Midbrain (tissue), 1 donor: ENCODE measurements at places on chromosomes 5 and 9.
A peak's percentile ranks its signal among the peaks of the same experiment; 100 is the strongest.

- no peak for DNase-seq
Observed at GRCh38 chr5:147381555-147381954, 128.3 kb downstream of the DPYSL3 start.

GRCh38 chr9:4762886-4763541 is 22.0 kb upstream of the AK3 start:
- no peak for DNase-seq

GRCh38 chr9:124015661-124016131 is 4.1 kb downstream of the LHX2 start:
- no peak for DNase-seq

DNA sequence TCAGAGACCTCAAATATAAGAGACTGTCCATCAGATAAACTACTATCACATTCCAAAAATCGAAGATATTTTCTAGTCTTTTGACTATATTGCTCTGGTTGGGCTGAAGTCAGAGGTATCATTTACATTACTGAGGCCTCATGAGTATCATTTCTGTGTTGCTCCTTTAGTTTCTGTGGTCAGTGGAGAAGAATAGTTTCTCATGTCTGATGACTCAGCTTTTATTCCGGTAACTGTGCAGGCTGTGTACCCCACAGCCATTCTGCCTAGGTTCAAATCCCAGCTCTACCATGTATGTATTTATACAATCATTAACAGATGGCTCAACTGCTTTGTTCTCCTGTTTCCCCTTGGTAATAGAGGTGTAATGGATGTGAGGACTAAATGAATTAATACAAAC is 179.3 kb downstream of the ALDH1A1 start:
- DNase-seq = no peak

- no peak for DNase-seq
Observed at GRCh38 chr5:57199866-57200265, 26.0 kb downstream of the GPBP1 start.

DNA sequence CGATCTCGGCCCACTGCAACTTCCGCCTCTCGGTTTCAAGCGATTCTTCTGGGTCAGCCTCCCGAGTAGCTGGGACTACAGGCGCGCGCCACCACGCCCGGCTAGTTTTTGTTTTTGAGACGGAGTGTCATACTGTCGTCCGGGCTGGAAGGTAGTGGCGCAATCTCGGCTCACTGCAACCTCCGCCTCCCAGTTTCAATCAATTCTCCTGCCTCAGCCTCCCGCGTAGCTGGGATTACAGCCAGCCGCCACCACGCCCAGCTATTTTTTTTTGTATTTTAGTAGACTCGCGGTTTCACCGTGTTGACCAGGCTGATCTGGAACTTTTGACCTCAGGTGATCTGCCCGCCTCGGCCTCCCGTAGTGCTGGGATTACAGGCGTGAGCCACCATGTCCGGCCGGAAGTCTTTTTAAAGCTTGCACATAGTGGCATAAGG is 1.2 kb downstream of the SMC5 start:
- no peak for DNase-seq

- DNase-seq = no peak
Observed at GRCh38 chr5:75363111-75363510, 26.1 kb downstream of the HMGCR start.

GRCh38 chr5:68730220-68730978 is 363.4 kb upstream of the SLC30A5 start:
- peak; percentile 85 for DNase-seq

DNA sequence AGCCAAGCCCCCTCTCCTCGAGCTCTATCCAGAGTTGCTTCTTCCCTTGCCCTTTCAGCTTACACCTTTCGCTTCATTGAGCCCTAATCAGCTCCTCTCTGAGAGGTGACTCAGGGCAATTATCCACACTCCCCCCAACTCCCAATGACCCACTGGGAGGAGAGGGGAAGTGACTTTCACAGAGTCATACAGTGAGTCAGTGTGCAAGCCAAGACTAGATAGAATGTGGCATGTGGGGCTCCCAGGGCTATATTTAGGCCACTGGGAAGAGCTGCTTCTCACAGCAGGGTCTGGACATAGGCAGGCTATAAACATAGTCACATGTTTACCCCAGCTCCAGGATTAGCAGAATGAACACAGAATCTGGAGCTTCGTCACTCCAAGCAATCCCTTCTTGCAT is 57.4 kb downstream of the NRG2 start:
- no peak for DNase-seq

GRCh38 chr9:93087971-93088655 is 7.9 kb upstream of the CARD19 start:
- no peak for DNase-seq

DNA sequence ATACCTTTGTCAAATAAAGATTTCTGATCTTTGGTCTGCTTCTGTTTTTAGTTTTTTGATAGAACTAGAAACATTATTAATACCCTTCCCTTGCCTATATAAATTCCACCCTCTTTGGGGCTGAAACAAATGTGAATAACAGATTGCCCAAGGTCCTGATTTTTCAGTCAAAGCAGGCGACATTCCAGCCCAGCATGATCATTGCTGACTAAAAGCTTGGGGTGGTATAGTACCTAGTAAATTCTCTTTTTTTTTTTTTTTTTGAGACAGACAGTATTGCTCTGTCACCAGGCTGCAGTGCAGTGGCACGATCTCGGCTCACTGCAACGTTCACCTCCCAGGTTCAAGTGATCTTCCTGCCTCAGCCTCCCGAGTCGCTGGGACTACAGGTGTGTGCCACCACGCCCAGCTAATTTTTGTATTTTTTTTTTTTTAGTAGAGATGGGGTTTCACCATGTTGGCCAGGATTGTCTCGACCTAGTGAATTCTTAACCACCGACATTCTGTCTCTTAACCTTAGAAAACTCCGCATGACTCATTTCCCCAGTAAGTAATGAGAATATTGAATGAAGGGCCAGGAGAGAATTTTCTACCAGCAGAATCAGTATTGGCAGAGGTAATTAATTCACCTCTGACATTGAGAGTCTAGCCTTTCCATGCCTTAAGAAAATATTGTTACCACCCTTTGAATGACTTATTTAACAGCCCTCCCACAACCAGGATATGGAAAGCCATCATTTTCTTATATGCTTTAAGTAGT is 226.4 kb downstream of the GNA14 start:
- DNase-seq = no peak

DNA sequence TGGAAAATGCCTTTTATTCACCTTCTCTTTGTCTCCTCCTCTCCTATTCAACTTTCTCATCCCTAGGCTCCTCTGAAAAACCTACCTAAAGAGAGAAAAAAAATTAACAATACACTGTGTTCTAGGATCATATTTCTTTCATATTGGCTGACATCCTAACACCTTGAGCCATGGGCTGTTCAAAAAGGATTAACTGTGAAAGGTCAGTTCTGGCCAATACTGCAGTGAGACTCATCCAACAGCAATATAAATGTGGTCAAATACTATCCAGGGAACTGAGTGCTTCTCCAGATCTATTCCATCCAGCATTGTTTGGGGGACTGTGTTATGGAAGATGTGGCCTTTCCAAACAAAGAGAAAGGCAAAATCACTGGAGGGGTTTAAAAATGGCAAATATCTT is 131.1 kb upstream of the MOCS2 start:
- DNase-seq = no peak

DNA sequence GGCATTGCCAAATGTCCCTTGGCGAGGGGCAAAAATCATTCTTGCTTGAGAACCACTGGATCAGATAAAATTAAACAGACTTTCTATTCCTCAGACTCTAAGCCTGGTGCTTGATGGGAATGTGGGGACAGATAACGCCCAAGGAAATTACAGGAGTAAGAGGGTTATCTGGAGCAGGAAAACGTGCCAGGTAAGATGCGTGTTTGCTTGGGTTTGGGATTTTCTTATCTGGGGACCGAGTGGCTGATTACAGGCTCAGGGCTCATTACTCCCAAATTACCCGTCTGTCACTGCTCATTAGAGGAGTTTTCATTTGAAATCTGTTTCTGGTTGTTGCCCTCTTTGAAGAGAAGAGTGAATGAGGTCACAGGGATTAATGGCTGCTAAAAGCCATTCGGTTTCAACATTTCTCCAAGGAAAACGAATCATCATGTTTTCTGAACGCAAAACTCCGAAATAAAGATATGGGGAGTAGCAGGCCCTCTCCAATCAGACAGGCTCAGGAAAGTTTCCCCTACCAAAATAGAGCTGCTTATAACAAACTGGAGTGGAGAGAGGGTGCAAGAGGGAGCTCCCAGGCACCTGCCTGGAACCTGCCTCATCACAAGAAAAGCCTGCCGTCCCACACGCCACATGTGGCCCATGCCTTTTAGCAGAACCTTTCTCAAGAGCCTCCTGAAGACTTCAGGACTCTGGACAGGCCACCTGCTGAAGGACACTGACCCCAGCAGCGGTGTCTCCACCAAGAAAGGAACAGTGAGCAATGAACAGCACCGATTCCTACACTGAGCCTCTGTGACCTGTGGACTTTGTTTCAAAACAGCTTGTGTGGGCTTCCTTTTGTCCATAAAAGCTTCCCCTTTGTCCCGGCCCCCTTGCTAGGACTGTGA is 136.4 kb downstream of the ICE1 start:
- no peak for DNase-seq

- DNase-seq = no peak
Observed at GRCh38 chr9:88586452-88586851, 51.5 kb downstream of the NXNL2 start.

- DNase-seq = peak; percentile 64
Observed at GRCh38 chr5:132064738-132065331, 4.4 kb downstream of the IL3 start.

- no peak for DNase-seq
Observed at GRCh38 chr5:142324136-142324870, 518 bp downstream of the SPRY4 start.

- DNase-seq = no peak
Observed at GRCh38 chr5:65292196-65292595, 189.5 kb downstream of the ADAMTS6 start.

DNA sequence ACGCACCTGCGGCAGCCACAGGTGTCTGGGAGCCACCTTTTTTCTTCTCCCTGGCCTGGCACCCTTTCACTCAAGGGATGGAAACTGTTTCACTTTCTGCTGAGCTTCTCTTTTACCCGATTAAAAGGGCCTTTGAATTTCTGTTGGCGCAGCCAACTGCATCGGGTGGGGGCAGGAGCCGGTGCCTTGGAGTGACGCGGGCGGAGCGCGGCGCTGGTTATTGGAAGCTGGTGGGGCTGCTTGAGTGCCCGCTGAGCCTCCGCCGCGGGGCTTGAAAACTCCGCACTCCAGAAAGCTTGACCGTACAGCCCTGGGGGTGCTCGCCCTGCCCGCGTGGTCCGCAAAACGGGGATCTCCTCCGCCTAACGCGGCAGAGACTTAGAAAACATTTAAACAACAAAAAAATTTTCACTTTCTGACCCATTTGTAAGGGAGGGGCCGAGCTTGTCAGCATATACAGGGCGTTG is 52.0 kb upstream of the TJP2 start:
- DNase-seq = peak; percentile 61

- no peak for DNase-seq
Observed at GRCh38 chr5:59800347-59800893, 93.1 kb downstream of the PDE4D start.

DNA sequence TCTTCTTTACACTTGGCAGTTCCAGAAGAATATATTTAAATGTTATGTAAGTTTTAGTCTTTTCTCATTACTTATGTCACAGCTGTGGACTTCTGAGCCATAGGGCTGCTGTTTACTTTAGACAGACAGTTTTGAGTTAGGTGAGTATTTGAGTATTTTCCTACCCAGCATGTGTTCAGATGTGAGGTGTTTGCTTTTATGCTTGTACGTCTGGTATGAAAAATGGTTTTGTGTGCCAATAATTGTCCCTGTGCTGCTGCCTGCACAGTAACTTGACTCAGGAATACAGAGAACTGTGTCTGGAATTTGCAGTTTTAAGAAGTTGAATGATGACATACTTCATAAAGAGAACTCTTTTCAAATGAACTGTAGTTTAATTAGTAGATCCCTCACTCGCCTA is 20.8 kb downstream of the MEGF10 start:
- peak; percentile 26 for DNase-seq

GRCh38 chr5:153753645-153754432 is 263.4 kb downstream of the GRIA1 start:
- no peak for DNase-seq

GRCh38 chr9:113796646-113797426 is 79.3 kb upstream of the ZNF618 start:
- no peak for DNase-seq

- DNase-seq = no peak
Observed at GRCh38 chr9:135374591-135374990, 105.0 kb upstream of the PPP1R26 start.

DNA sequence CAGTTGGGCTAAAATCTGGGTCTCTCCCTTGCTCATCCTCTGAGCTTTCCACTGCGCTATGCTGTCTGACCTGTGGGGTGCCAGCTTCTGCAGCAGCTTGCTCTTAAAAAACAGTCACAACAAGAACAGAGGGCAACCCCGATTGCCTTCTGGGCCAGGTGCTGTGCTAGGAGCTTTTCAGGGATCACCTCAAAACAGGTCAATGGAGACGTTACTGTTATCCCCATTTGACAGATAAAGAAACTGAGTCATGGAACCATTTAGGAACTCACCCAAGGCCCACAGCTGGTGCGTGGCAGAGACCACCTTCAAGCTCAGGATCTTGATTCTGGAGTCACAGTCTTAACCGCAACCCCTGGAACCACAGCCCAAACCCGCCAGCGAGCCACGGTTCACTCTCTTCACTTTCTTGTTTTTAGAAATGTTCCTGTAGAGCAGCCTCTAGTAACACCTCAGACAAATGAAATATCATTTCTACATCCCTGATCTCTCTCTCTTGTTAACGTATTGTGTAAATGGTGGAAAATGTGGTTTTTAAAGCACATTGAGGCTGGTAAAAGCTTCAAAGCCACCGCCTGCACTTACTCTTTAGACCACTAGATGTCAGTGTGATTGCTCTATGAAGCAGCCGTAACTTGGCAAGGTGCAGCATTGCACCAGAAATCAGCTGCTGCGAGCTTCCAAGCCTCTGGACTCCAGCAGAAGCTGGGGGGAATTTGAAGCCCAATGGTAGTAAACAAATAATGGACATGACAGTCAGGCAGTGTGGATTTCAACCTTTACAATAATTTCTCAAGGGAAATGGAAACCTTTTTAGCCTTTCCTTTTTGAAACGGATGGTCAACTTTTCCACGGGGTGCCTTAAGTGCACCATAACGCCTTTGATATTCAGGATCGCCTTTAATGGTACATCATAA is 1.7 kb downstream of the FYB1 start:
- peak; percentile 73 for DNase-seq

DNA sequence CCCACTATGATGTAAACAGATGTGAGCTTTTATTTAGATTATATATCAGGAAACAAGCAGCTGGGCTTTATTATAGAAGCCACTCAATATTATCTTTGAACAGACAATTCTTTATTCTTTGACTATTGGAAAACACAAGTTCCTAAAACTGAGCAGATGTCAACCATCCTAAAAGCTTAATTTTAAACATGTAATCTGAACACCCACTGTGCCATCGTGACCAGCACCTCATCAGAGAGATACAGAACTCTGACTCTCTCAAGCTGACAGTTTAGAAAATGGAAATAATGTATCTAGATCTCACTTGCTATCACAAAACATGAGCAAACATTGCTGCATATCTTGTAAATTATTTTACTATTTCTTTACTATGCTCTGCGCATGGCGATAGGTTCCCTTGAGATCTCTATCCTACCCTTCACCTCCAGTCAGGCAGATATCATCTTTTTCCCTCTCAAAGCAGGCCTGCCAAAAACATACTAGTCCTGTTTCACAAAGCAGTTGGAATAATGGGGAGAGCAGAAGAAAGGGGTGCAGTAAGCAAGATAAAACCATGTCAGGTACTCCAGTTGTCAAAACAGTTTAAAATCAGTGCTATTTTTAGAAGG is 151.0 kb downstream of the KIAA0825 start:
- no peak for DNase-seq

GRCh38 chr9:85278769-85279168 is 463.0 kb downstream of the AGTPBP1 start:
- no peak for DNase-seq

- no peak for DNase-seq
Observed at GRCh38 chr9:99834474-99834873, 12.8 kb downstream of the NR4A3 start.
